HFFc6 (cell line): ENCODE measurements at places on chromosomes 7 and 10. TPM values are rescaled to one million over a fixed set of nuclear protein-coding genes. Genes with fewer than 3 reads are reported as not detected.

GRCh38 chr10:110269374-110270318 is 35.1 kb downstream of the SMNDC1 start:
- DNase-seq: no peak

Gene NEUROG3
- not detected in 3 replicates for total RNA-seq

DNA sequence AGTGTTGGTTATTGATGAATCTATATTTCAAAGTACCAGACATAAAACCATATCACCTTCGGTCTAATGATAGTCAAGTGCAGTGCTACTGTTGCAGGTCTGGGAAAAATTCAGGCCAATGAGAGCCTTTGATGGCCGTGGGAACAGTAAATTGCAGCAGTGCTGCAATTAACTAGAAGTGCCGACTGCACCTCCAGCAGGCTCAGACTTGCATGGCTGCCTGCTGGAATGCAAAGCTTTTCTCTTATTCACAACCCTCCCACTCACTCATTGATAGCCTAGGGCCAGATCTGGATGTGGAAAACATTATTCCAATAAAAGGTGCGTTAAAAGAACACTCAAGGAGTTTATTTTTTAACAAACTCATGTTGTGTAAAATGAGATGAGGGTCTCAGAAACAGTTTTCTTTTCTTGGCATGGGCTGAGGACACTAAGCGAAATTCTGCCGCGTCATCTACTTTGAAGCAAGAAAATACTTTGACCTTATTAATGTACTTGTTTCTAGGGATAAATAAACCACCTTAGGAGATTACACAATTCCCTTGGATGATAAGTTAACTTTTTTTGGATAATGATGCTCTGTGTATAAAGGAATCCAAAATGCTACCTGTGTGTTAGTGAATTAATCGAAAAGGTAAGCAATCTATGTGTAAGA is 17.1 kb downstream of the PLXDC2 start:
- DNase-seq: no peak

- DNase-seq: no peak
Observed at GRCh38 chr10:114824391-114824790, 2.8 kb downstream of the FHIP2A start.

DNA sequence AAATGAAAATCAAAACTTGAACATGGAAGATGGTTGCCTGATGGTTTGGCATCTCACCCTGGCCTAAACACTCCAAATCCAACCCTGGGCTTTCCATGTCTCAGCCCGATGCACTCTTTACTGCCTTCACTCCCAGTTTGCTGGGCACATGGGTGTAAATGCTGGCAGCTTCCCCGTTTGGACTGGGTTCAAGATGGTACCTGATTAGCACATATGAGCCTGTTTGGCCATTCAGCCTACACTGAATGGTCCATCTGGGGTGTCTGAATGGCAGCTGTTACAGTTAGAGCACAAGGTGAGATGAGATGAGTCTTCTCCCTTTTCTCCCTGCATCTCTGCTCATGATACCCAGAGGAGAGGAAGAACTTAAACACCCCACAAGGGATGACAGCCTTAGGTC is 37.1 kb downstream of the ATXN7L1 start:
- DNase-seq: no peak

DNA sequence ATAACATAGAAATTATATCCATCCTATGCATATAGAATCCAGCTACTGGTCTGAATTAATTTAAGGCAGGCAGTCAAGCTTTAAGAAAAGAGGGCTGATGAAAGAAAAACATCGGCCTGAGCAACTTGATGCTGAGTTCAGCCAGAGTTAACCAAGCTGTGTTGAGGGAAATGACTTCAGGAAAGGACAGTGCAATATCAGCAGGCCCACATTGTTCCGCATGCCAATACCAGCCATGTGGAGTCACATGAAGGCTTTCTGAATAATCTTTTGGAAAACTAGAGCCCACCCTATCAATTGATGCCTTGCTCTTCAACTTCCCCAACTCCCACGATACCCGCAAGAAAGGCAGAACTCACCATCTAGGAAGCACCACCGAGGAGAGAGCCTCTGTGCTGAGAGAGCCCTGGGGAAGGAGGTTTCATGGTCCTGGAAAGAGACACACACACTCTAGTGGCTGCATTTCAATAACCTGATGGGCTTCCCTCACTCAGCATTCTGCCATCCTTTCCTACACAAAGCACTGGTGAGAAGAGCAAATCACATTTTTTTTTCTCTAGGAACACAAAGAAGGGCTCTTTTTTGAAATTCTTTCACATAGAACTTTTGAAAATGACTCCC is 125.8 kb upstream of the PTN start:
- DNase-seq: no peak

DNA sequence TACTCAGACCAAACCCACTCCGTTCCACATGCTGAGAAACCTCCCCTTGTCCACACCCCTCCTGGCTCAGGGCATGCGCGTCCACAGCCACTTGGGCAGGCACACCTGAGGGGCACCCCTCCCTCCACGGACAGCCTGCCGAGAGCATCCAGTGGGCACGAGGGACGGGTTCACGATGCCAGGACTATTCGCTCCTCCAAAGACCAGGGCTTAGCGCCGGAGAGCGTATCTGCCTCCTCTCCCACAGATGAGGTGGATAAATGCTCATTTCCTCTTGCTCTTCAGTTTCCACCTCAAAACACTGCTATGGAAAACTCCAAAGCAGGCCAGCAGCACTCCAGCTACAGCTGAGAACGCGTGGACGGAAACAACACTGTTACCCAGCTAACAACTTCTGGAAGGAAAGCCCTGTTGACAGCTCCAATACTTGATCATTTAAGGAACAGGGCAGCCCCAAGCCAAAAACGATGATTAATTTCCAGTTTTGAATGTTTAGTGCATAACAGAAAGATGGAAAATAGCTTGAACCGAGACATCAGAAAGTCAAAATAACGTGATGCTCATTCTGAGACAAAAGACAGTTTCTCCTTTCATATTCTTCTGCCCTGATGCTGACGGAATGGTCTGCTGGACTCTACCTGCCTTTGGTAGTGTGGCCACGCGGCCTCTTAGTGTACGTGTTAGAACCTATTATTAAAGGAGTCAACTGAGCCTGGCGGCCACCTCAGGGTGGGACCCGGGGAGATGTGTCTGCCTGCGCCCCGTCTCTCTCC is 204.7 kb downstream of the DNAJB6 start:
- no peak for DNase-seq

Gene UFSP1
- total RNA-seq: 3.2 and 5.4 TPM in 2 replicates

GRCh38 chr10:91745090-91745831 is 53.0 kb upstream of the TNKS2 start:
- no peak for DNase-seq

- no peak for DNase-seq
Observed at GRCh38 chr10:127982601-127983000, 75.7 kb downstream of the PTPRE start.

- DNase-seq: no peak
Observed at GRCh38 chr10:50406457-50407070, 155.2 kb upstream of the ASAH2 start.

Gene AGAP5
- total RNA-seq: 2.2 to 3.2 TPM (median 2.3 TPM) in 3 replicates

DNA sequence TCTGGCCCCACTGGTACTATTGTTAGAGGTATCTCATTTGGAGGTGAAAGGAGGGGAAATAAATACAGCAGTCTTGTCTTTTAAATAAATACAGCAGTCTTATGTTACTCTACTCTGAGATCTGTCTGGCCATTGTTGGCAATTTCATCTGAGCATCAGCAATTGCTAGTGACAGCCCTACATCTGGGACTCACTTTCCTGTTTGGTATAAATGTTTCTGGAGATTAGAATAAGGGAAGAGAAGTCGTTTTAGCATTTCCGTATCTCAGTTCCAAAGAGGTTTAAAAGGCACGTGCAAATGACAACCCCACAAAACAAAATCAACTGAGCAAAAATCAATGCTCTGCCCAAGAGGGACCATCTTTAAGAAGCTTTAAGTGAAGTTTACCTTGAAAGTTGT is 18.1 kb upstream of the CNNM2 start:
- no peak for DNase-seq
